ENCODE measurements at places on chromosomes 11 and 22. TPM values are rescaled to one million over a fixed set of nuclear protein-coding genes. Genes with fewer than 3 reads are reported as not detected.

Gene PLET1
- not detected for total RNA-seq

Gene CABP2
- not detected for total RNA-seq

Gene HPS4
- total RNA-seq: 48.0 TPM

Gene CELSR1
- total RNA-seq: 0.17 TPM

Gene OR8D4
- not detected for total RNA-seq

Gene MUC5AC
- total RNA-seq: not detected

DNA sequence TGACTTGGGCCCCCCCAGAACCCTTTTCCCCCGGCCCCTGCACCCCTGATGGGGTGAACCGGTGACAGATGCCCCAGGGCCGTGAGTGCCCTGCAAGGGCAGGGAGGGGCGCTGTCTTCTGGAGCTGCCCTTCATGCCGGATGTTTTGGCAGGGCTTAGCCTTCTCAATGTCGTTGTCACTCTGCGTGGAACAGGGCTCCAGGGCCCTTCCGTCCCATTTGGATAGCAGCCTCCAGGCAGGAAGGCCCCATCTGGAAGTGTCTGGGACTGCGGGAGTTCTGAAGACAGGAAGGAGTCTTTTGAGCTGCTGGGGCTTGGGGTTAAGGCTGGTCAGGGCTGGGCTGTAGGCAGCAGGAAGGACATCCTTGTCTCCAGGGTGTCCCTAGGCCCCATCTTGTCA, 4.6 kb downstream of the FRMD8 start:
- DNase-seq: no peak

- DNase-seq: no peak
Measured at GRCh38 chr11:19268909-19269308, 28.2 kb upstream of the E2F8 start.

DNA sequence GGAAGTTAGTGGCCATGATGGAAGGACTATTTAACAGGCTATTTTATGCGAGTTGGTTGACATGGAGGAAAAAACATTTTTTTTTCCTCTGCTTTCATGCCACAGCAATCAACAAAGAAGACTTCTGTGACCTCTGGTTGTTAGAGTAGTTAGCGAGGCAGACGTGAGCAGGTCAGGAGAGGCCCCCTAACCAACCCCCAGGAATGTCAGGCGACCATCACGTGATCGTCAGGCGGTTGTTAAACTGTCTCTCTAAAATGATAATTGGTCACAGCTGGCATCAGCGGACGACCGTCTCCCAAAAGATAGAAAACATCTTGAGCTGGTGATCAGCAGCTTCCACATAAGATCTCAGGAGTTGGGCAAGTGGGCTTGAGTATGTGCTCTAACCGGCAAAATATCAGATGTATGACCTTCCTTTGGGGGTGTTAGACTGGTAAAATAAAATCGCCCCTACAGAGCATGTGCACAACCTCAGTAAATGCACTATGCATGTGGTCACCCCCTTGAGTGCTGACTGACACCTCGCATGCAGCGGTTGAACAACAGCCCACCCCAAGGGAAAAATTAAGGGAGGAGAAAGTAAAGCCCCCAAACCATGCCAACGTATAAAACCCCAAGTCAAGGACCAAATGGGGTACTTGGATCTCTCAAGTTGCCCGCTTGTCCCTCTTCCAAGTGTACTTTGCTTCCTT, 20.9 kb upstream of the NARS2 start:
- no peak for DNase-seq

DNA sequence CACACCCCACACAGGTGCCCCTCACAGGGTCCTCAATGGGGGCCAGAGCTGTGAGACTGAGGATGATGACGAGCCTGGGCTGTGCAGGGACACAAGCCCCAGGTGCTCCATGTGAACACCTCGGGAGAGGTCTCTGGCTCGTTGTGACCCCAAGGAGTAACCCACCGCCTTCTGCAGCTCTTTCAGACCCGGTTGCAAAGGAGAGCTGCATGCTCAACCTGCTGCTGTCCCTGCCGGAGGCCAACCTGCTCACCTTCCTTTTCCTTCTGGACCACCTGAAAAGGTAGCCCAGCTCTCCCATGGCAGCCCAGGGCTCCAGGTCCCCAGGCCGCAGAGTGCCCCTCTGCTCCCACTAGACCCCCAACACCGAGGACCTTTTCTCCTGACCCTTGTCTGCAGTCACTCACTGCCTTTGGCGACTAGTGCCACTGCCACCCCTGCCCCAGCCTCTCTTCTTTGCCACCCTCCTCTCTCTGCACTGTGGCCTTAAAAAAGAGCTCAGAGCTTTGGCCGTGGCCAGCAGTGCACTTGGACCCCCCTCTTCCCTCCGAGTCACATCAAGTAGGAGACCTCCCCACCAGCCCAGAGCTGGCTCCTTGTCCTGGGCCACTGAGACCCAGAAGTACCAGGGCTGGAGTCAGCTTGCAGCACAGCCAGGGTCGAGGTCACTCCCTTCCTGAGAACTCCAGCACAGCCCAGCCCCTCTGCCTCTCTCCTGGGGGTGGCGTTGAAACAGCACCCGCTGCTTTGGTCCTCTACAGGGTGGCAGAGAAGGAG, 133.7 kb downstream of the BCR start:
- DNase-seq: no peak

- DNase-seq: no peak
Measured at GRCh38 chr22:26484360-26484706, 656 bp downstream of the SRRD start.

DNA sequence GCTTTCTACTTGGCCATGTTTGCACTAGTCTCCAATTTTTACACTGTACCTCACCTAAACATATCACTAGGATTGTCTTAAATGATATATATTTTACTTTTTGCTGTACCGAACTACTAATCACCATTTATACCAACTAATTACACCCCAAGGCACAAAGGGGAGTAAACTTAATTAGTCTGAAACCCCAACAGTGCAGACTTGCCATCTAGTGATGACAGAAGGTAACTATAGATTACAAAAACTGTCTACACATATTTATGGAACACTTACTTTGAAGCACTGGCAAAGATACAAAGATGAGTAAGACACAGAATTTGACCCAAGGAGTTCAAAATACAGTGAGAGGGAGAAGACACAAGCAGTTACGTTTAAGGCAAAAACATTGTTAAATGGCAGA, 139.7 kb downstream of the CNTN5 start:
- no peak for DNase-seq

DNA sequence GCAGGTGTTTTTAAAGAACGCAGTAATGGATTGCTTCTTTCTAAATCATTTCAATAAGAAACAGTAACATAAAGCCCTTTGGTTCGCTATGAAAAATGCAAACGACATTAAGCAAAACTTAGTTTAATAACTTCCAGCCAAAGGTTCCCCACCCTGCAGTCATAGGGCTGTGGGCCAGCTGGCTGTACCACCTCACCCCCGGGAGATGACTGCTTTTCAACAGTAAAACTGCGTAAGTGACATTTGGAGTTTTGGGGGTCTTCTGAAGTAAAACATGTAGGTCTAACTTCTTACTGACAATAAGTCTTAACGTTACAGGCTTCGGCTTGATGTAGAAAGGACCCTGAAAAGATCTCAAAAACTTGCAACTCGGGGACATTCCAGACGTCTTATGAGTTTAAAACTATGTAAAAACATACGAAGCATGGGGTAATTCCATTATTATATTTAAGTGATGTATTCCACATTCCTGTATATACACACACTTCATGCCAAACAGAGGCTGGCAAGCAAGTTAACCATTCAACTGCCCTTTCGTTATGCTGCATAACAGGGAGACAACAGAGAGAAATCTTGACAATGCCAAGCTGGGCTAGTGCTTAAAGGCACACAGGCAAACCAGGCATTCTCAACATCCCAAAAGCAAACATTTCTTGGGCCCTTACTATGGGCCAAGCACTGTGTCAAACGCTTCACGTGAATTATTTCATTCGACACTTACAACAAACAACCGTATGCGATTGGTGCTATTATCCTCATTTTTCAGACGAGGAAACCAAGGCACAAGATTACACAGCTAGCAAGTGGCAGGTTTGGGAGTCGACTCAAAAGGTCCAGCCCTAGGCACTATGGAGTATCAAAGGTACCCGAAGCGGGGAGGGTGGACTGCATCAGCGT, 1.2 kb downstream of the MRTFA start:
- DNase-seq: no peak

- DNase-seq: peak; percentile 36
Measured at GRCh38 chr22:27801616-27802345, at the start of gene MN1. Gene MN1, minus strand, starts transcription at chr22:27801756. Its CDS starts 1,213 bp downstream, at chr22:27800543.

DNA sequence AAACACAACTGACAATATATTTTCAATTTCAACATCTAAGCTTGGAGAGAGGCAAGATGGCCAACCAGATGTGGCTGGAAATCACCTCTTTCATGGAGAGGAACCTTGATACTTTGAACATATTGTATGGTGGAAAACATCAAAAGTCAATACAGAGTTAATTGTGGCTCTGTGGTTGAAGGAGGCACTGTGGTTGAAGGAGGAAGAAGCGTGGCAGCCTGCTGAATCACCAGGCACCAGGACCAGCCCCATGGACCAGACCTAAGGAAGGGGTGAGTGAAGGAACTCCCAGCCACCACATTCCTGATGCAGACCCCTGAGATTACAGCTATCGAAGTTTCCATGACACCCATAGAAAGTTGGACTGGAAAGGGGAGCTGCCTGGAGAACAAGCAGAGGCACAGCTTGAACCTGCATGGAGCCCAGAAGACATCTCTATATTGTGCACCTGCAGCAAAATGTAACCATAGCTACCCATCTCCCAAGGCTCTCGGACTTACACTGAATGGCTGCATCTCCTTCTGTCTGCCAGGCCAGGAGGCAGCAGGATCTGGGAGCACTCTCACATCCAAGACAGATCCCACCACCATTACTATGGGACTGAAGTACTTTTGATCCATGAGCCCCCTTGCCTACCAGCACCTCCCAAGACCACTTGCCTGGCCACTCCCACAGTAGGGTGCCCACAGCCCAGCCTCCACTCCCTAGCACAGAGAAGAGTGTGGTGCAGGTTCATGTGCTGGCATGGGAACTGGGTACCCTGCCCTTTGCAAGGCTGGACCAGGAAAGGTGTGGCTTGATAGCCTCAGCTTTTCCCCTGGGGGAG, 79.8 kb upstream of the SC5D start:
- DNase-seq: no peak

Data from activated naive CD4-positive, alpha-beta T cell treated with anti-CD3 and anti-CD28 coated beads for 36 hours (primary cell).